Psoas muscle (tissue), 8 donors: ENCODE measurements at places on chromosomes 3 and 15.

DNA sequence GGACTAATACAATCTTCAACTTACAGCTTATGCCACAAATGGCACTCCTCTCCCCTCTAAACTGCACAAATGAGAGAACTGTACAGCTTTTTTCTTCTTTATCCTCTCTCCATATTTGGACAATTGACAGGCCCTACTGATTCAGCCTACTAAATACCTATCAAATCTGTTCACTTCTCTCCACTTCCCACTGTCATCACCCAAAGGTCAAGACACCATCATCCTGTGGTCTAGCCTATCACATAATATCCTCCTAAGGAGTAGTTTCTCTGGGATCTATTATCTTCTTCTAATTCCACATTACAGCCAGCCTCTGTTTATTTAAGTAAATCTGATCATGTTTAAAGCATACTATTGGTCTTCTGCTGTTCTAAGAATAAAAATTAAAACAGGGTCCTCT lies 33.0 kb upstream of the SLC12A8 start:
- DNase-seq, result no peak

- DNase-seq, result no peak
These were observed 323.5 kb downstream of the VPS13C start for GRCh38 chr15:61736790-61737189.

- no peak for DNase-seq
These were observed 619.7 kb upstream of the AGTR1 start for GRCh38 chr3:148077965-148078364.

DNA sequence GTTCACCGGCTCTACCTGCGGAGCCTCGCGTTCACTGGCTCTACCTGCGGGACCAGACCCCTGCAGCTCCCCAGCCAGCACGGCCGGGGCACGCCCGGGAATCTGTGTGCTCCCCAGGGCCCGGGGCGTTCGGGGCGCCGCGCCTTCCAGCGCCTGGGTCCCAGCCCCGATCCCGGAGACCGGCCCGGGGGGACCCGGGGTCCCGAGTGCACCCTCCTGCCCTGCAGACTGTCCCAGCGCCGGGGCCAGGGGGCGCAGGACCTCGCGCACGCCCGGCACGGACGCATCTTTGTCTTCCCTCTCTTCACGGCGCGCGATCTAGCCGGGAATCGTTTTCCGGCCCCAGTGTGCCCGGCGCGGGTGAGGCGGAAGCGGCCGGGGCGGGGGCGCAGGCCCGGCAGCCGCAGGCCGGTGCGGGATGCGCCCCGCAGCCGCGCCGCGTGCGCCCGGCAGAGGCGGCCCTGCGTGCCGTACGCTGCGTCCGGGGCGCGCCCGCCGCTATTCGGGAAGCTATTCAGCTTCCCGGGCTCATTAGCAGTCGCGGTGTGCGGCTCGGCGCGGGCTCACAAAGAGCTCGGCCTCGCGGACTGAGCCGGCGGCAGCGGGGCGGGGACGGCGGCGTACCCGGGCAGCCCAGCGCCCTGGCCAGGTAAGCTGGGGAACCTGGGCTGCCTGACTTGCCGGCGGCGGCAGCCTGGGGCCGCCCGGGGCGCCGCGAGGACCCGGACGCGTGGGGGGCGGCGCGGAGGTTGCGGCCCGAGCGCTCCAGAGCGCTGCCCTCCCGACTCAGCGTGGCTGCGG lies at the start of gene APBA2:
TSS of gene APBA2 (plus strand) at position 345 of the 801 bp plus-strand sequence. CDS start 167,911 bp downstream, outside the sequence.
- no peak for DNase-seq

DNA sequence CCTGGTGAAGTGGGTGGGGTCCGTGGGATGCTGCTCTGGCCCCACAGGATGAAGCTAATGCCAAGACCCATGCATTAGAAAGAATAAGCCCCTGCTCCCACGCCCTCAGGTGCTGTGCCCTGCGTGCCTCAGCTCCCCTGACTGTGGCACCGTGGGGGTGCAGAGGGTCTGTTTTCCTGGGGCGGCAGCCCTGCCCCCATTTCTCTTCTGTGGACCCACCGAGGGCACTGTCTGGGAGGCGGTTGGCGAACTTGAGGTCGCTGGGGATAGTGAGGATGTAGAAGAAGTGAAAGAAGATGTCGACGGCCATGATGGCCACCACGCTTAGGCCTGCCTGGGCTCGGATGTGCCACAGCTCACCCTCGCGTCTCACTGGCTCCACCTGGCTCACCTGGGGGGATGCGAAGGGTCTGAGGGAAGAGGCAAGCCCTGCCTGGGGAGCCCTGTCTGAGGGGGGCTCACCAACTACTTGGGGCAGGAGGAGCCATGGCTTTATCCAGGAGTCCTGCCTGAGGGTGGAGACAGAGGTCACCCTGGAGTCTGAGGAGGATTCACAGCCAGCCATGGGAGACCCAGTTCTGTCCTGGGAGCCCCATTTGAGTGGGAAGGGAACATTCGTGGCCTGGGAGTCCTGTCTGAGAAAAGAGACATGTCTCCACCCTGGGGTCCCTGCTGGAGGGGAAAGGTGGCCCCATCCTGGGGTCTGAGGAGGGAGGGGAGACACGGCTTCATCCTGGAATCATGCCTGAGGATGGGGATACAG lies 5.1 kb downstream of the HHATL start:
- no peak for DNase-seq

DNA sequence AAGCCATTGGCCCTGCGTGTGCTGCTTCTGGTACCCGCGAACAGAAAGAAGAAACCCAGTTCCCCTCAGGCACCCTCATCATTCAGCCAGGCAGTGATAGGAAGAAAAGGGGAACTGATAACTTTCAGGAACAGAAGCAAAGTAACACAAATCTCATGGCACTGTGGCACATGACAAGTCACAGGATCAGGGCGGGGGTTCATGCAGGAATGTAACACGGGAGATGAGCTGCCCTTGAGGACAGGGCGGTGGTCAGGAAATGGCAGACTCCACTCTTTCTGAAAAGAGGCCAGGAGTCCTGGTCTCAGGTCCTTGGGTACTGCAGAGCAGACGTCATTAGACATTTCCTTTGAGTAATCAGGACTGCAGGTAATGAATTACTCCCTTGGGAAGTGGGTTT lies 95.5 kb downstream of the CCNL1 start:
- DNase-seq, result no peak

DNA sequence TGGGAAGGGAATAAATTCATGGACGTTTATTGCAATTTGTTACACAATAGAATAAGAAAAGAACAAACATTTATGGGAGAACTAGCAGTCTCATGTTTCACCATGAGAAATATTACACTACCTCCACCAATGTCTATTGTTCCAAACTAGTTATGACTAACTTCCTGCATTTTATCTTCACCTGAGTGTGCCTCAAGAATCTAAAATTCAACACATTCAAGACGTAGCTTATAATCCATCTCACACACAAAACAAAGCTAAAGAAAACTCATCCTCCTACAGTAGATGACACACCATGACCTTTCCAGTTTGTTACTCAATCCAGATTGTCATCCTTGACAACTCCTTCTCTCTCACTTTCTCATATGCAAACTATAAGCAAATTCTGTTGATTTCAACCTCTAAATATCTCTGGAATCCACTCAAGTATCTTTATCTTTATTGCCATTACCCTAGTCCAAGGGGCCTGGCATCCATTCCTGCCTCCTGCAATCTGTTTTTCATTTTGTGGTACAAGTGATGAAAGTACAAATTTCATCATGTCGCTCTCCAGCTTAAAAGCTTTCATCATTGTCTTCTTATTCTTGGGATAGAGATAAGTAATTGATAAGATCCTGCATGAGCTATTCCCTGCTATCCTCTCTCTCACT lies 229.9 kb downstream of the NR2F2 start:
- no peak for DNase-seq

DNA sequence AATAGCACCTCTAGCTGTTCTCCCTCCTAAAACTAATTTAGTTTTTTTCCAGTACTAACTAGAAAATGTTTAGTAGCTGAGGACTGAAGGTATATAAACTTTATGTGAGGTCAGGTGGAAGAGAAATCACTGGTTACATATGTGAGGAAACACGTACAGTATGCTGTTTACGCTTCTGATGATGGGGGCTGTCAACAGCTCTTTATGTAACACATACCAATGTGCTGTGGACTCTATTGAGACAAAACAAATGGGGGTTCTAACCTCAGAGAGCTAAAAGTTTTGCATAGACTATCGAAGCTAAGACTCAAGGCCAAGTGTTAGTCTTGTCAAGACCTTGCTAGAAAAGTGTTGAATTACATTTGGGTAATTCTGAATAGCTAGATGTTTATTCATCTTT lies 107.5 kb downstream of the SYNPR start:
- no peak for DNase-seq
